Stimulated activated CD4-positive, alpha-beta T cell treated with anti-CD3 and anti-CD28 coated beads, Interleukin-1b, Interleukin-23, amount 100 ng/mL, for 1 hour (primary cell): ENCODE measurements at places on chromosomes 2 and 18.

DNA sequence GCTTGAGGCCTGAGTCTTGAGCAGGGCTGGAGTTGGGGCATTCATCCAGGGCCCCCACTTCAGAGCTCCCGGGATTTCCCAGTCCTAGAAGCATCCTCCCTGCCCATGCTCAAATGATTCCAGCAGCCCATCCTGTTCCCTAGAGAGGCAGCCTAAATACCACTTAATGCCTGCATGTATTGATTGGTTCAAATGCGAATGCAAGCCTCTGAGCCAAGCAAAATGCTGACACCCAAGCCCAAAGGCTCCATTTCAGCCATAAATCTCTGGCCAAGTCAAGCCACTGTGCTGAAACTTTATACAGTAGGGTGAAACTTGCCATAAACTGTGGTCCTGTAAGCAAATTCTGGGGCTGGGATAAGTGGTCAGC, 279.8 kb downstream of the CLIP4 start:
- no peak for DNase-seq

GRCh38 chr2:17877811-17878280, 621 bp upstream of the KCNS3 start:
- DNase-seq: no peak

- no peak for DNase-seq
Observed at GRCh38 chr2:62305421-62306176, 109.7 kb downstream of the B3GNT2 start.

DNA sequence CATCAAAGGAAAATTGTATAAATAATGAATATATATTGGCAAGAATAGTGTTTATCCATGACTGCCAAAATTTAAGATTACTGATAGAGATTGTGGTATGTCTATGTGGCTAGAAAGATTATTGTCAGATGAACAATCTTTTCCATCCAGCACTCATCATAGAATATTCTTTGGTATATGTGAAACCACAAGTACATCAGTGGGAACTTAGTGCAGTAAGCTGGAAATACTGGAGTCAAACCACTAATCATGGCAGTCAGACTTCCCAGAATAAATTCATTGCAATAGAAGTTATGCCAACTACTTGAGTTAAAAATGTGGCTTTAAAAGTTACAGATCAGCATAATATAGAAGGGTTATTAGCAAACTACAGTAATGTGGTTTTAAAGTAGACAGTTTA, 310.3 kb downstream of the GULP1 start:
- no peak for DNase-seq

DNA sequence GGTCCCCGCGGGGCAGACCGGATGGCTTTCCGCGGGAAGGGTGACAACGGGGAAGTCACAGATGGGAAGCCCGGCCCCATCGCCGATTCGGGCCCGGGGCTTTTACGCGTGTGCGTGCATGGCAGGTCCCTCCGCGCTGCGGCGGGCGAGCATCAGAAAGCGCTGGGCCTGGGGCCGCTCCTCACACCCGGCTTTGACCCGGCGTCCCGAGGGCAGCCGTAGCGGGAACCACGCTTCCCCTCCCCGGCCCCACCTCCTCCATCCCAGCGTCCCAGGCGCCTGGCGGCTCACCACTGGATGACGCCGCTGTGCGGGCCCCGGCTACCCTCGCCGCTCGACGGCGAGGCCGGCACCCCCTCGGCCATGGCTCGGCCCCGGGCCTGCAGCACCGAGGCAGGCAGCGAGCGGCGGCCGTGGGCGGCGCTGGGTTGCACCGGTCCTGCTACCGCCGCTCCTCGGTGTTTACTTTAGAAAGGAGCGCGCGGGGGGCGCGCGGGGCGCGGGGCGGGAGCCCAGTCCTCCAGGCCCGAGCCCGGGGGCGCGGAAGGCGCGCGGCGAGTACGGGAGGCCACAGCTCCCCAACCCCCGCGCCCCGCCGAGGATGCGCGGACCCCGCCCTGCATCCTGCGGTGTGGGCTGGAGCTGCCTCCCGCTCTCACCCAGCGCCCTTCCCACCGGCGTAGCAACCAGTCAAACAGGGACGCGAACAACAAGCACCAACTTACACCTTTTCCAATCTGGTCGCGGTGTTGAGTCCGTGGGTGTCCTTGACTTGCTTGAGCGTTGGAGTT, 806 bp downstream of the RFX8 start:
- no peak for DNase-seq

- no peak for DNase-seq
Observed at GRCh38 chr18:59712311-59712710, 15.1 kb upstream of the CCBE1 start.

GRCh38 chr2:164890544-164890943, 48.9 kb upstream of the COBLL1 start:
- DNase-seq: no peak

DNA sequence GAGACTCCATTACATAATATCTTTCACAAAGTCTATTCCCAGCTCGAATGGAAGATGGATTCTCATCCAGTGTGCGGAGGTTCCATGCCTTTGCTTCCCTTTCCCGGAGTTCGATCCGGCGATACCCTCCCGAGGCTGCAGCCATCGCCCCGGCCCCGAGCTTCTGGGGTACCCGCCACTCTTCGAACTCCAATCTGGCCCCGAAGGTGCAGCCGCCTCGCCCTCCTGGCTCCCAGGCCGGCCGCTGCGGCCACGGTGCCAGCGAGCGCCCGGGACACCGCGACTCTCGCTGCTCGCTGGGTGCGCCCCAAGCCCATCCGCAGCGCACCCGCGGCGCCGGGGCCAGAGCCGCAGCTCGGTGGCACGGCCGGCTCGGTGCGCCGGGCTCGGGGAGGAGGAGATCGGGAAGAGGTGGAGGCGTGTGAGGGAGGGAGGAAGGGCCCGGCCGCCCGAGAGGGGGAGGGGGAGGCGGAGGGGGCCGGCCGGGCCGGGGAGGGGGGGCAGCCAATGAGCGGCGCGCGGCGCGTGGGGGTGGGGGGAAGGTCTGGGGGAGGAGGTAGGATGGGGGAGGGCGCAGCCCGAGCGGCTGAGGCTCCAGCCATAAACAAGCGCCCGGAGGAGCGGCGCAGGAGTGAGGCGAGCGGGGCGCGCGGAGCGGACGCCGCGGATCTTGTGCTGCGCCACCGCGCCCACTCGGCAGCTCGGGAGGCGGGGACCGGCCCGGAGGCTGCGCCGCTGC, at the start of gene CRIM1:
Gene CRIM1 (plus strand): TSS at position 628 of the 739 bp plus-strand sequence. CDS start 515 bp downstream, outside the sequence.
- DNase-seq: no peak

DNA sequence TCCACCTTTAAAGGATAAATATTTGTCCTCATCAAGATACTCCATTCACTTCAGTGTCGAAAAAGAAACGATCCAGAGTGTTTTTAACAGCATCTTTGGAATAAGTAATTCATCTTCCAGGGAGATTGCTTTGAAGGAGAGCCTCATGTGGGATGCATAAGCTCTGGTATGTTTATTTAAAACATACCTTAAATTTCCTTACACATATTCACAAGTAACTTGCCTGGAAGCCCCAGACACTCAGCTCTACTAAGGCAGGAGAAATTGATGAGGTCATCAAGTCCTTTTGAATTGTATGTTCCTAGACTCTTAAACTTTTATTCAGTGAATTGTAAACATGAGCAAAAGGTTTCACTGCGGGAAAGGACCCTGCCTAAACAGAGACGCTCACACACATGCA, 103.0 kb downstream of the CDK15 start:
- no peak for DNase-seq

DNA sequence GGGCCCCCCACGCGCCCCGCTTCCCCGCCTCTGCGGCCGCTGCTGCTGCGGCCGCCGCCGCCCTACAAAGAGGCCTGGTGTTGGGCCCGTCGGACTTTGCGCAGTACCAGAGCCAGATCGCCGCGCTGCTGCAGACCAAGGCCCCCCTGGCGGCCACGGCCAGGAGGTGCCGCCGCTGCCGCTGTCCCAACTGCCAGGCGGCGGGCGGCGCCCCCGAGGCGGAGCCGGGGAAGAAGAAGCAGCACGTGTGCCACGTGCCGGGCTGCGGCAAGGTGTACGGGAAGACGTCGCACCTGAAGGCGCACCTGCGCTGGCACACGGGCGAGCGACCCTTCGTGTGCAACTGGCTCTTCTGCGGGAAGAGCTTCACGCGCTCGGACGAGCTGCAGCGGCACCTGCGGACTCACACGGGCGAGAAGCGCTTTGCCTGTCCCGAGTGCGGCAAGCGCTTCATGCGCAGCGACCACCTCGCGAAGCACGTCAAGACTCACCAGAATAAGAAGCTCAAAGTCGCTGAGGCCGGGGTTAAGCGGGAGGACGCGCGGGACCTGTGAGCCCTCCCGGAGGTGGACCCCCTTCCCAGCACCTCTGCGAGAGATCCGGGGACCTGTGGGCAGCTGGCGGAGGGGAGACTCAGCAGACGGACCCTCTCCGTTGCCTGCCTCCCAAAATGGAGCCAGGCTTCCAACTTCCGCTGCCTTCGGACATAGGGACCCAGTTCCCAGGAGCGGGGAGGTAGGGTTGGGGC, 1.9 kb downstream of the SP5 start:
- no peak for DNase-seq

DNA sequence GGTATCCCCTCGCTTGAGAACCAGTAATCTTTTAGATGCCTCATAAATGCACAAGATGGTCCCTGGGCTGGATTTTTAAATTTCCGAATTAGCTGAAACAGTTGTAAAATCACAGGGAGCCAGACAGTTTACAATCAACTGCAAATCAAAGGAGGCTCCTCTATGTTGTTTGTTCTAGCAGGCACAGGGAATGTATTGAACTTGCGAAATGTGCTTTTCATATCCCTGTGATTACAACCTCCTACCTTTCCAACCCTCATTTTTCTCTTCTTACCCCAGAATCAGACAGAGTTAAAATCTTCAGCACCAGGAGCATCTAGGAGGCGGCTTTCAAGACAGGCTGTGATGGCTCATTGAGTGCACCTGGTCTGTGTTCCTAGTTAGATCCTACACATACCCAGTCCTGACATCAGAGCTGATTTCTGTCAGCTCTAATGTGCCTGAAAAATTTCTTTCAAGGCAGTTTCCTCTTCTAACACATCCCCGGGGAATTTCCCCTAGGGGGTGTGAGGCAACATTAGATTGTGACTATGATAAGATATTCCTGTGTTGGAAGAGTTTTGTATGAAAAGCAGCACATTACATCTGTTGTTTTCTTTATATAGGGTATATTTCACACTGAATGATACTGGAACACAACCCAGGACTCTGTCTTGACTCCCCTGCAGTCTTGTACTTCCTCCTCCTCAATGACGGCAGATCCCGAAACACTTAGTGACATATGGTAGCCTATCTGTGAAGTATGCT, 17.9 kb upstream of the CAVIN2 start:
- no peak for DNase-seq

GRCh38 chr2:219832904-219833303, 205.5 kb downstream of the SLC4A3 start:
- no peak for DNase-seq

DNA sequence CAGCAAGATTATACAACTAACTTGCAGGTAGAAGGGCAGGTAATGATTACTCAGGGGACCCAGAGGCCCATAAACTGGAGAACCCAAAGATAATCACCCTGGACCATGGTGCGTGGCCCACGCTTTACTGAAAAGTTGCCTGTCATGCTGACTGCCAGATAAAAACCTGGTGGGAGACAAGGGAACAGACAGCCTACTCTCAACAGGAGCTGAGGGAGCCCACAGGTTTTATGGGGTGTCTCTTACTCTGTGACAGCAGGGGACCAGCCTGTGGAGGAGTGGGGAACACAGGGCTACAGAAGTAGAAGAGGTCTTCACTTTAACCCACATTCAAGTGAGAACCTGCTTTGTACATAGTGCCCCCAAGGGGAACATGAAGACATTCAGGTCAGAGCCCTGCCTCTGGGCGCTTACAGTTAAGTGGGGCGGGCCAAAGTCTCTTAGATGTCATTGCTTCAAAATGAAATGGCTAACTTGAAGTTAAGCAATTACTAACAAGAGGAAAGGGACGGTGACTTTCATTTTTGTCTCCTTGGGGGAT, 60.4 kb downstream of the DHRS9 start:
- no peak for DNase-seq

DNA sequence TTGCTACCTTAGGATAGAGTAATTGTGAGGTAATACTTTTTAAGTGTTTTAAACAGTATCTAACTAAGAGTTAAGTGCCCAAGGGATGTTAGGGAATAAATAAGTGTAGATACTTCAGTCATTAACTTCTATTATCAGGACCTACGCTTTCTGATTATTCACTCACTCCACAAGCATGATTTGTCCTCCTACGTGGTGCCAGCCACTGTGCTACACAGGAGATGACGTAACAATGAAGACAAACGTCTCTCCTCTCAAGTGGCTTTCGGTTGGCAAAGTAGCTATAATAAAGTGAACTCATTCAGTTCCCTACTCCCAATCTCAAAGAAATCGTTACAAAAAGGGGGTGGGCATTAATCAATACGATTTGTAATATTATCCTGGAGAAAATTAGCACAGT, 100.9 kb upstream of the SETBP1 start:
- DNase-seq: no peak

GRCh38 chr18:77101410-77102258, 30.9 kb downstream of the MBP start:
- DNase-seq: no peak

DNA sequence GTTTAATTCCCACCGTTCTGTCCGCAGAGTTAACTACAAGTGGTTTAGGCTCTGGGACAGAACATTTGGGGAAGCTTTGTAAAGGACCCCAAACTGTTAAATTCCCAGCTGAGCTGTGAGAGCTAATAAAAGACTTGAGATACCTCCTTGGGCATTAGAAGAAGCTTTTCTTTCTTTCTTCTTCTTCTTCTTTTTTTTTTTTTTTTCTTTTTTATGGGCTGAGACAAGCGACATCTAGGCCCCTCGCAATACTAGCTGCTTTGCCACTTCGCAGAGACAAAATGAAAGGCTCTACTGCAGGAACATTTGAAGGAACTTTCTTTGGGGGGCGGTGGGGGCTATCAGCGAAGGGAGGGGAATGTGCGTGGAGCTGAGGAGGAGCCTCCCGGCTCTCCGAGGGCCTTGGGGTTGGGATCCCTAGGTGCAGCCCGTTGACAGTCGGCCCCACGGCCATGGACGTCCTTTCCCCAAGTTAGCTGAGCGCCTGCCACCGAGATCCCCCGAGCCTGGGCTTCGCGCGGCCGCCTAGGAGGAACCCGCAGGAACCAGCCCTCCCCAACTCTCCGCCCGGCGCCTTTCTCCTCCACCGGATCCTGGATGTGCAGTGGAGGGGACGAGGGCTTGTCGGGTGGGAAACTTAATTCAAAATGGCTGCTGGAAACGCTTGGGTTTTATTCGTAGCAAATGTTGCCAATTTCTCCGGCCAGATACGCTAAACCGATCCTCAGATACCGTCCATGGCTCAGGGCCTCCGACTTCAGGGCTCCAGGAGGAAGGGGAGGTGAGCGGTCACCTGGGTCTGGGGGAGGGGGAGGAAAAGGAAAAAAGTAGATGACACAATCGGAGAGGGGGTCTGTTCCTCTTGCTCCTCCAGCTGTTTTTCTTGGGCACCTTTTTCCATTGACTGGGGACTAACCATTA, 4.2 kb downstream of the MEIS1 start:
- no peak for DNase-seq

DNA sequence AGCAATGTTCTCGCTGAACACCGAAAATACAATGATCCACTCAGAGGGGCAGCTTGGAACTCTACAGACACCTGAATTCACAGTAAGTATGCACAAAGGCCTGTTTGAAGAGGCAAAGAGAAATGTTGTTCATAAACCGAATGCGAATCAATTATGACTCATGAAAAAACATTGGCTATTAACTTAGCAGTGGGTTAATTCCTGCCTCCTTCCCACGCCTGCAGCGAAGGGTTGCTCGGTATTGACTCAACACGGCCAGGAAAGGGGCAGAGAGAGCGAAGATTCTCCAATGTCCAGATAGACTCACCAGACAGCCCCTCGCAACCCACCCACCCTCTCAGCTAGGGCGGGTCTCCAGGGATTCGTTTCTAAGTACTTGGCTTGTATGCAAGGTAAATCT, 9.4 kb downstream of the CRACDL start:
- DNase-seq: no peak
